ENCODE measurements at places on chromosomes 11 and 22.

GRCh38 chr11:80748207-80748925 is 1307.5 kb upstream of the TENM4 start:
- DNase-seq, result no peak

GRCh38 chr11:111878385-111878848 is 548 bp downstream of the FDXACB1 start:
- DNase-seq, result no peak

- DNase-seq, result no peak
These were observed 311.2 kb downstream of the NXPE2 start for GRCh38 chr11:114989536-114989935.

DNA sequence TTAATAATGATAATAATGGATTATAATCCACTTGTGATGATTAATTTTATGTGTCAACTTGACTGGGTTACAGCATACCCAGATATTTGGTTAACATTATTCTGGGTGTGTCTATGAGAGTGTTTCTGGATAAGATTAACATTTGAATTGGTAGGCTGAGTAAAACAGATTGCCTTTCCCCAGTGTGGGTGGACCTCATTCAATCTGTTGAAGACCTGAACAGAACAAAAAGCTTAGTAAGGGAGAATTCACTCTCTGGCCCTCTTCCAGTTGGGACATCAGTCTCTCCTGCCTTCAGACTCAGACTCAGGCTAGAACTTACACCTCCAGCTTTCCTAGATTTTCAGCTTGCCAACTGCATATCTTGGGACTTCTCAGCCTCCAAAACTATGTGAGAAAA is 37.3 kb upstream of the RRAS2 start:
- no peak for DNase-seq

GRCh38 chr11:120037111-120037510 is 100.8 kb downstream of the TRIM29 start:
- DNase-seq, result no peak

DNA sequence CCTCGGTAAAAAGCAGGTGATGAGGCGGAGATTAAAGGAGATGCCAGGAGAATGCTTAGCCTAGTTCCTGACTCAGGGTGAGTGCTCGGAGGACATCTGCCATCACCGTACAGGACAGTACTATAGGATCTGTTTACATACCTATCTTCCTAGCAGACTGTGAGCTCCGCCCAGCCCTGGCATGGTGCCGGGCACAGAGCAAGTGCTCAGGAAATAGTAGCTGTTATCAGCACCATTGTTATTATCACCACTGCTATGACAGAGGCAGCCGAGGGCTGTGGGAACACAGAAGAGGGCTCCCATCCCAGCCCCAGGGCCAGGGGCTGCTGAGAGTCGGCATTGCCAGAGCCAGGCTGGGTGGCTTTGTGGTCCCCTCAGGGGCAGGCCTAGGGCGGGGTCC is 642 bp upstream of the SEPTIN3 start:
- no peak for DNase-seq

DNA sequence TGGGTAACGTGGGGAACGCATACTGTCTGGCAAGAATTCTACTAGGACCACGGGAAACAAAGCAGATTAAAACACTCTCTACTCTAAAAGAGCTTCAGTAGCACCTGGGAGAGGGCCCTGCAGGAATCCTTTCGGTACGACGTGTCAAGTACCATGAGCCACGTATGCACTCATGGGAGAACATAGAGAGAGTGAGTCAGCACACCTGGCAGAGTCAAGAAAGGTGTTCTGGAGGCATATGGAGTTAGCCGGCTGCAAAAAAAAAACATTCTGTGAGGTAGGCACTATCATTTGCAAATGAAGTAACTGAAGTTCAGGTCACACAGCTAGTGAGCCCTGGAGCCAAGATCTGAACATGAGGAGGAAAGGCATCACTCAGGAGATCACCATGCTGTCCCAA is 71.1 kb upstream of the BID start:
- DNase-seq, result no peak

GRCh38 chr11:107661656-107662055 is 50.2 kb downstream of the SLN start:
- no peak for DNase-seq

DNA sequence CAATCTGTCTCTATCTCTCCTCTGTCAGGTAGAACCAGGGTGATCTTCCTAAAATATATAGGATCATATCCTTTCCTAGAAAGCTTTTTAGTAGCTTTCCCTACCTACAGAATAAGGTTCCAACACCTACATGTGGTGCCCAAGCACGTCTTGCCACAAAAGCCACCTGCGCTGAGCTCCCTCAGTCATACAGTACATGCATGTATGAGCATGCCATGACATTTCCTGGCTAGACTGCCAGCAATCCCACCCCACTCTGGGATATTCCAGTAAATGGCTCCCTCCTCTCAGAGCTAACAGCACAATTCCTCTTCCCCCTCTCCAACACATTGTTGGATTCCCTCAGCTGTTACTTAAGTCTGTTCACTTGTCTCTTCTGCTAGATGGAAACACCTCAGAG is 398.0 kb downstream of the TENM4 start:
- no peak for DNase-seq

GRCh38 chr11:64026575-64027205 is 9.0 kb upstream of the FLRT1 start:
- DNase-seq, result no peak

DNA sequence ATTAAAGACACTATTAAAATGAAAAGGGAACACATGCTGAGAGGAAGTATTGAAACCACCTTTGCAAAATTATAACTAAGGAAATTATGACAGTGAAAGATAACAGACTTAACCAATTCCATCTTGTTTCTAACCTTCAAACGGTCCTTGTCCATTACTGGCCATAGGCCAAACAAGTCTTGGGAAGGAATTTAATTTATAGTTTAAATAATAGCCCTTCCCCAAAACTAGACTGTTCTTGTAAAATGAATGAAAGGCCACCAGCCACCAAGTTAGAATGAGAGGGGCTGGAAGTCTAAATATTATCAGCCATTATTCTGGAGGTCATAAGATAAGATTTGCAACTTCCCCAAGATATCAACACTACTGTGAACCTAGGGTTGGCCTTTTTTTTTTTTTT is 1.8 kb upstream of the TALDO1 start:
- no peak for DNase-seq

- no peak for DNase-seq
These were observed 39.3 kb downstream of the LARGE1 start for GRCh38 chr22:33880986-33881385.
